ENCODE measurements at places on chromosomes 6 and 20.

DNA sequence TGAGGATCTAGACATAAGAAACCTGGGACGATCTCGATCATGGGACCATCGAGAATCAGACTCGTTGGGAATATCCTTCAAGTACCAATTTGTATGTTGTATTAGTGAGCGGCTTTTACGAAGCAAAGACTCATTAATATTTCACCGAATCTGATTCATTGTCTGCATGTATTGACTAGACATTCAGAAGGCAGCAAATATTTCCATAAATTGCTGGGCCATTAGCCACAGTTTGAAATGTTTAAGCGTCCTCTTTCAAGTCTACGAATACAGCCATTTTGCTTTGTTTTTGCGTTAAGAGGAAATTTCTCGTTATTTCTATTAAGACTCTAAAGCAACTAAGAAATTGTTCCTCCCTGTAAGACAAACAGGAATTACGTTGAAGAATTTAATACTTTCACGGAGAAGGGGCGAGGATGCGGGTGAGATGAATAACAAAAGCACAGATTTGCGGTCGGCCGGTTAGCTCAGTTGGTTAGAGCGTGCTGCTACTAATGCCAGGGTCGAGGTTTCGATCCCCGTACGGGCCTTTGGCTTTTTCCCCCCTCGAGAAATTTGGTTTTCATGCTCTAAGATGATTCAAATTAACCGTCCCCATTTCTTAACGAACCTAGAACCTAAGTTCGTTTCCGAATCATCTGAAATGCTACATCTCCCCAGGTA lies 18.5 kb downstream of the POM121L2 start:
- no peak for DNase-seq

DNA sequence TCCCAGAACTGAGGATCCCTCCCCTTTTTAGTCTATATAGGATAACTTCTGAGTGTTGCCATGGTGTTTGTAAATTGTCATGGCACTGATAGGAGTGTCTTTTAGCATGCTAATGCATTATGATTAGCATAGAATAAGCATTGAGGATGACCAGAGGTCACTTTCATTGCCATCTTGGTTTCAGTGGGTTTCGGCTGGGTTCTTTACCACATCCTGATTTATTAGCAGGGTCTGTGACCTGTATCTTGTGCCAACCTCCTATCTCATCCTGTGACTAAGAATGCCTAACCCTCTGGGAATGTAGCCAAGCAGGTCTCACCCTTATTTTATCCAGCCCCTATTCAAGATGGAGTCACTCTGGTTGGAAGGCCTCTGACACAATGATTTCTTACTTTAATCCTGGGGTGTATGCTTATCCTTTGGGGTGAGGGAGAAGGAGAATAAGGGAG lies 19.6 kb downstream of the WFDC2 start:
- no peak for DNase-seq

GRCh38 chr20:23909390-23909789 lies 29.8 kb upstream of the CST5 start:
- no peak for DNase-seq

GRCh38 chr20:37972256-37973058 lies 60.8 kb downstream of the TTI1 start:
- no peak for DNase-seq

GRCh38 chr20:34042262-34042661 lies 48.6 kb downstream of the RALY start:
- DNase-seq, result no peak

GRCh38 chr20:25045343-25045712 lies 12.6 kb downstream of the ACSS1 start:
- no peak for DNase-seq

DNA sequence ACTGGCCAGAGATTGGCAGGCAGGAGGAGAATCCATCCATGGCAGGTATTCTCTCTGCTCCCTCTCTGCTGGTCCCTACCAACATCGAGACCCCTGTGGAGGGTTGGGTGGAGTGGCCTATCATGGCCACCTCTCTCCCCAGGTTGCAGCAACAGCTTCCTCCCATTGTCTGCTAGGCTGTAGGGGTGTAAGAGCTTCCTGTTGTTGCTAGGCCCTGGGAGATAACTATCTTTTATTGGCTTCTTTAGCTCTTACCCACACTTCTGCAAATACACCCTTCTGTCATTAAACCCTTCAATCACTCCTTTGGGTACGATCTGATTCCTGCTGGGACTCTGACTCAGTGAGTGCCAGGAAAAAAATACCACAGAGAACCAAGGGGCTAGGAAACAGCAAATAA lies 66.6 kb upstream of the FAM184A start:
- DNase-seq, result peak; percentile 40

- peak; percentile 36 for DNase-seq
Observed at GRCh38 chr6:88238065-88238464, 71.9 kb upstream of the CNR1 start.

DNA sequence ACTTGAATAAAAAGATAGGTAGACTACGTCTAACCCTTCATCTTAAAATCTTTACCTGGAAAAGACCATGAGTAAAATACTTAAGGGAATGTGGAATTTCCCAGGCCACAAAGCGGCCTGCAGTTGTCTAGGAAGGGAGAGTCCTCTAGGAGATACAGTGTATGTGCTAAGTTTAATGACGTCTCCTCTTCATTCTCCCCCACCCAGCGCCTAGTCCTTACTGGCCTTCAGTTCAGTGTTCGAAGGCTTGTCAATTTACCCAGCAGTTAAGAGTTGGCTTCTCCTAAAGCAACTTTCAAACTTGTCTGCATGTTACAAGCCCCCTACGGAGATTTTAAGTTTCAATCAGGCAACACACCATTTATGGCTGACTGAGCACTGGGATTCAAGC lies 35.2 kb downstream of the HFE start:
- no peak for DNase-seq

GRCh38 chr6:34056305-34057108 lies 89.4 kb downstream of the GRM4 start:
- DNase-seq, result no peak

DNA sequence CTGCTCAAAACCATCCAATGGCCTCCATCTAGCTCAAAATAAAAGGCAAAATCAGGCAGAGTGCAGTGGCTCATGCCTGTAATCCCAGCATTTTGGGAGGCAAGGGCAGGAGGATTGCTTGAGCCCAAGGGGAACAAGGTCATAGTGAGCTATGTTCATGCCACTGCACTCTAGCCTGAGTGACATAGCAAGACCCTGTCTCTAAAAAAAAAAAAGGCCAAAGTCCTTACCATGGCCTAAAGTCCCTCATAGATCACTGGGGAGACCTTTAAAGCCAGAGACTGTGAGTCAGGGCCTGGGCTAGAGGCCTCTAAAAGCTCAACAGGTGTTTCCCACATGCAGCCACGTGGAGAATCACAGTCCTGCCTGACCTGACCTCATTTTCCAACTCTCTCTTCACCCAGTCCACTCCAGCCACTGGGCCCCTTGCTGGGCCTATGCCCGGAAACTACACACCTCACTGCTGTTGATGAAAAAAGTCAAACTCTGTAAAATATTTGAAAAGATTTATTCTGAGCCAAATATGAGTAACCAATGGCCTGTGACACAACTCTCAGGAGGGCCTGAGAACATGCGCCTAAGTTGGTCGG lies 28.2 kb upstream of the TAB2 start:
- DNase-seq, result no peak
